ENCODE measurements at places on chromosomes 2 and 18.

GRCh38 chr2:211955648-211956047, 583.0 kb downstream of the ERBB4 start:
- DNase-seq, result no peak

- DNase-seq, result no peak
Observed at GRCh38 chr18:48003426-48004349, 73.2 kb upstream of the SMAD2 start.

DNA sequence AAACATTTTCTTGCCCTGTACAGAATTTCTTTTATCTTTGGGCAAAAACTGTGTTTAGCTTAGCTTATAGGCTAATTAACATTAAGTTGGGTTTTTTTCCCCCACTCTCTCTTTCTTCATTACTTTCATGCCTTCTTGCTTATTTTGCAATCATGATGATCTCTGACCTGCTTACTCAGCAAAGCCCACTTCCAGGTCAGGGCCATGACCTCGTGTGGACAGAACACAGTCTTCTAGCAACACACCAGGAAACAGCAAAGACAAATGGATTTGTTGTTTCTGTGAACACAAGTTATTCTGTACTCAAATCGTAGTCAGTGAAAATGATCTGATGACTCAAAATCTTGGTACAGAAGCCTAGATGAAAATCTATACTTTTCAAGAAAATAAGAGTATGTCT, 60.7 kb downstream of the SPATS2L start:
- no peak for DNase-seq

DNA sequence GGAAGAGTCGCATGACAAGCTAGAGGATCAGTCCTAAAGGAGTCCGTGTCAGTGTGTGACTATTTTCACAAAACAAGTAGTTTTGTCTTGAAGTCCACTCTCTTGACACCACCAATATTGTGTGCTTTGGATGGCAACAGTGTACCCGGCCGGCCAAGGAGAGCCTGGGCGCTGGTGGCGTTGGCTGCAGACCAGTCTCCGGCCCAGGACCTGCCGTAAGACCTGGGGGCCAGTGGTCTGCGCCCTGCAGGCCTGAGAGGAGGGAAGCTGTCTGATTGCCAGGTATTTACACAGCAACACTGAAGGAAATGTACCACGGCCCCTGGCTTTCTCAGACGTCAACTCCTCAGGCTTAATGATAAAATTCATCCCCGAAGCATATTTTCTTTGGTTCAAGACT, 472.4 kb upstream of the SALL3 start:
- no peak for DNase-seq

GRCh38 chr2:72293620-72294019, 146.0 kb upstream of the CYP26B1 start:
- no peak for DNase-seq

DNA sequence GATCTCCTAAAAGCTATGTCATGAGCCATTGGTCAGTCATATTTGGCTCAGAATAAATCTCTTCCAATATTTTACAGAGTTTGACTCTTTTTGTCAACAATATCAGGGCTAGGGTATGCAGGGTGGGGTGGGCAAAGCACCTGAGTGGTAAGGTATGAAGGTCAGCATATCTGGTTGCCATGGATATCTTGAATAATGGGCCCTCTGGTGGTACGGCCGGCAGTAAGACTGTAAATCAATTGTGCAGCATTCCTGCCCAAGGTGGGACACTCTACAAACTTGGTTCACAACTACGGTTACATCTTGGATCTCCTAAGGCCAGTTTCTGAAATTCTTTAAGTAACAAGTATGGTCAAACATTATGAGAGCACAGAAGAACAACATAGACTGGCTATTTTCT, 119.6 kb downstream of the SPOPL start:
- DNase-seq, result no peak

GRCh38 chr2:218904176-218904575, 23.5 kb downstream of the WNT10A start:
- no peak for DNase-seq

- no peak for DNase-seq
Observed at GRCh38 chr18:10020171-10020570, 106.4 kb downstream of the VAPA start.

DNA sequence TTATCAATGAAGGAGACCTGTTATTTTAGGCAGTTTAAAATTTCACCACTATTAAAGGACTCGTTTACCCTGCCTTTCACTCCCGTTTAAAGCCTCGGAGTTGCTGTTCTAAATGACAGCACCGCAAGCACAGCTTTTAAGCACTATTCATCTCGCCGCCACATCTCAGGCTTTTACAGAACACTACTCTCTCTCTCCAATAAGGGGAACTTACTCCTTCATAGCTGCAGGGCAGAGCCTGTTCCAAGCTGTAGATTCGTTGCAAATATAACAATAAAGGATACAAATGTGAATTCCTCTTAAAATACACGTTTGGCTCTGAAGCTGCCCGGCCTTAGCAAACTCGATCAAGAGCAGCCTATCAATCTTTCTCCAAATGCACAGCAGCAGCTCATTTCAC, 271.8 kb downstream of the ZNF521 start:
- DNase-seq, result no peak

DNA sequence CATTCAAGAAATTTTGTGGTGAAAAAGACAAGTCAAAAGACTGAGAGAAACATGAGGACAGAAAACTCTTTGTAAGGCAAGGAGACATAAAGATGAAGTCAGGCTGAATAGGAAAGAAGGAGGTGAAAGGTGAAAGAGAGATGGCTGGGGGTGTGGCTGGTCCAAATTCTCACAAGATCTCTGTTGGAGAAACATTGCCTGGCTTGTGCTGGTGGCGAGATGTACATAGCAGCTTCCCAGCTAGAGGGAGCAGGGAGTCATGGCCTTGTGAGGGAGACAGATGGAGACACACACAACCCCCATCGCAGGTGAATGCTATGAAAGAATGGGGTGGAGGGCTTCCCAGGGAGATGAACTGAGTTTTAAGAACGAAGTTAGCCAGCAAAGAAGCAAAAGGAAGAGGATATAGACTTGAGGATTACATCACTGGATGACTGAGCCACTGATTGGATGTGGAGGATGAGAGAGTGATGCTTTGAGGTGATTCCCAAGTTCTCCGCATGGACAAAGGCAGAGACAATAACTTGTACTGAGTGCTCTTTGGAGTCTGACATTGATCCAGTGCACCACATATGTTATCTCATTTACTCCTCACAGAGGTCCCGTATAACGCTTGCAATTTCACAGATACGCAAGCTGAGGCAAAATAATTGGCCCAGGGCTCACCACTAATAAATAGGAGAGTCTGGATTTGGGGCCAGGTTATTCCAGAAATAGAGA, 3.7 kb upstream of the EMX1 start:
- DNase-seq, result no peak

DNA sequence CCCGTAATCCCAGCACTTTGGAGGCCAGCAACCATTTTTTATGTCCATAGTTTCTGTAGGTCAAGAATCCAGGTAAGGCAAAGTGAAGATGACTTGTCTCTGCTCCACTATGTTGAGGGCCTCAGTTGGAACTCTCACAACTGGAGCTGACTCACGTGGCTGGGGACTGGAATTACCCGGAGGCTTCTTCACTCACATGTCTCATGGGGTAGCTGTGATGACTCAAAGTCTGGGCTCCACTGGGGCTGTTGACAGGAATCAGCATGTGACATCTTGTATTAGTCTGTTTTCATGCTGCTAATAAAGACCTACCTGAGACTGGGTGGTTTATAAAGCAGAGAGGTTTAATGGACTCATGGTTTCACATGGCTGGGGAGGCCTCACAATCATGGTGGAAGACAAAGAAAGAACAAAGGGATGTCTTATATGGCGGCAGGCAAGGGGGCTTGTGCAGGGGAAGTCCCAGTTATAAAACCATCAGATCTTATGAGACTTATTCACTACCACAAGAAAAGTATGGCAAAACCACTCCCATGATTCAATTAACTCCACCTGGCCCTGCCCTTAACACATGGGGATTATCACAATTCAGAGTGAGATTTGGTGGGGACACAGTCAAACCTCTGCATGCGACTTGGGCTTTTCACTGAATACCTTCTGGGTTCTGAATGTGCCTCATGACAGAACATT, 7.8 kb upstream of the PPP1R1C start:
- DNase-seq, result no peak

GRCh38 chr2:53018825-53019425, 748.7 kb upstream of the CHAC2 start:
- no peak for DNase-seq

DNA sequence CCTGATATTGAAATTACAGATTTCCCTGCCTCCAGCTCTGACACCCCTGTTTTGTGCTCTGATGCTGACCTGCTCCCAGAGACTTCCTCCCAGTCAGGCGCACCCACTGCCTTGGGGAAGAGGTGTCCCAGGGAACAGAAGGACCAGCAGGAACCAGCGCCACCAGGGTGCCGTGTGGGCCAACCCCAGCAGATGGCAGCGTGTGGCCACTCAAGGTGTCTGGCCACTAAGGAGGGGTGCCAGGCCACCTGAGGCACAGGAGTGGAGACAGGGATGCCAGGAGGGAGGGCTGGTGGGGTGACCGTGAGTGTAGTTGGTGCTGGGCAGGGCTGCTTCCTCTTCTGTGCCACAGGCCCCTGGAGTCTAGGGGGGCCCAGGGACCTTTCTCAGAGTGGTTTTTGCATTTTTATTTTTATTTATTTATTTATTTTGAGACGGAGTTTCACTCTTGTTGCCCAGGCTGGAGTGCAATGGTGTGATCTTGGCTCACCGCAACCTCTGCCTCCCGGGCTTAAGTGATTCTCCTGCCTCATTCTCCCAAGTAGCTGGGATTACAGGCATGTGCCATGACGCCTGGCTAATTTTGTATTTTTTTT, 56.0 kb downstream of the TEX44 start:
- DNase-seq, result no peak

GRCh38 chr2:180938451-180938850, 42.0 kb upstream of the UBE2E3 start:
- no peak for DNase-seq

DNA sequence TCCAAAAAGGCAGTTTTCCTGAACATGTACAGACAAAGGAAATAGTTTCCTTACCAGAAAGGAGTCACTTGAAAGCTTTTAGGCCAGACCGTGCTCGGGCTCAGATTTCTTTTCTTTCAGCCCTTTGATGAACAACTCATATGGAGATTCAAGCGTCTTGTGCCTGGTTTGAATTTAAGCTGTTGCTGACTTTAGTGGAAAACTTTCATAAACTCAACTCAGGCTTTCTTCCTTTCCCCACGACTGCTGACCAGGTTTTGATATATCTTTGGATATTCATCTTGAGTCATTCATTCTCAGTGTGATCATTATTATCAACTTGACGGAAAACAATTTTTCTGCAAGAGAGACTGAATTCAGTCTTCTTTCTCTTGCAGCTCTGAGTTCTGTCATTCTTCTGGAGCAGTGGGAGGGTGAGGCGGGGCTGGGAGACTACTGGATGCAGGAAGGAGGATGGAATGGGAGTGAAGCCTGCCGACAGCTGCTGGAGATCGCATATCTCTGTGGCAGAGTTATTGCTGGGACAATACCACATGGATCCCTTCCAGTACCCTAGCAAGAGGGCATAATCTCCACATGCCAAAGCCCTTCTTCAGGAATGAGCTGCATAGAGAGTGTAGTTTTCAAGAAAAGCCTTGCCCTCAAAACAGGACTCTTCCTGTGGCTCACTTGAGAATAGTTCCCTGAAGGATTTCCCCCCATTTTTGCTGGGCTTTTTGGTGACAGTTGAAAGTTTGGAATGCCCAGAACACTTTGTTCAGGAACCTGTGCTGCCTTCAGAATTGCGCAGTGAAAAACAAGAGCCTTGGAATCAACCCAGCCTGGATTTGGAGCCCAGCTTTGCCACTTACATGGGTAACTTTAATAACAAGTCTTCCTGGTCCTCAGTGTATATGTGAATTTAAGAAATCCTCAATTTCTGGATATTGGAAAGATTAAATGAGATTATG, 364.4 kb downstream of the ZNF521 start:
- DNase-seq, result no peak

GRCh38 chr2:11814979-11815510, 68.6 kb downstream of the LPIN1 start:
- no peak for DNase-seq

DNA sequence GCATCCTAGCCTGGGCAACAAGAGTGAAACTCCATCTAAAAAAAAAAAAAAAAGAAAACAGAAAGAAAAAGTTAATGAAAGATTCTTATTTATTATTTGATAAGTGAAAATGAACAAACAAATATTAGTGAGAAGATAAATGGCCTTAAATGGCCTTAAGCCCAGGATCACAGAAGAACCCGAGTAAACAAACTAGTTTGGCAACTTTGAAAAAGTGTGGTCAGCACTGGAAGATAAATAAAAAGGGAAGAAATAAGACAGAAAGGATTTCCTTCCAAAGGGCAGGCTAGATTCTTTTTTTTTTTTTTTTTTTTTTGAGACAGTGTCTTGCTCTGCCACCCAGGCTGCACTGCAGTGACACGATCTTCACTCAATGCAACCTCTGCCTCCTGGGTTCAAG, 692.4 kb downstream of the CPS1 start:
- DNase-seq, result no peak

DNA sequence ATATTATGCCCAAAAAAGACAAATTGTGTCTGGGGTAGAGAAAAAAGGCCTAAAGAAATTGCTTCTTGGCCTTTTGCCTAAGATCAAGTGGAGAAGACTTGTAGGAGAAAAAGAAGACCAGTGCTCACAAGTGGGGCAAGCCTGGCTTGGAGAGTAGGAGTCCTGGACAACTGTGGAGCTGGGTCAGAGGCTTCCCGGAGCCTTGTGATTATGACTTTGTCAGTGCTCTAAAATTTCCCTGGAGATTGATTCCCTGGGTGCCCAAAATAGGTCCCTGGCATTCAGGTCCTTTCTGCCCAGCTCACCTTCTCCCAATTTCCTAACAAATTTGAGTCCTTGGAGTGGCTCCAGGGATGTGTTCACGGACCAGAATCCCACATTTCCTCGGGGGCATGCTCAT, 787 bp upstream of the TRIM54 start:
- DNase-seq, result no peak

DNA sequence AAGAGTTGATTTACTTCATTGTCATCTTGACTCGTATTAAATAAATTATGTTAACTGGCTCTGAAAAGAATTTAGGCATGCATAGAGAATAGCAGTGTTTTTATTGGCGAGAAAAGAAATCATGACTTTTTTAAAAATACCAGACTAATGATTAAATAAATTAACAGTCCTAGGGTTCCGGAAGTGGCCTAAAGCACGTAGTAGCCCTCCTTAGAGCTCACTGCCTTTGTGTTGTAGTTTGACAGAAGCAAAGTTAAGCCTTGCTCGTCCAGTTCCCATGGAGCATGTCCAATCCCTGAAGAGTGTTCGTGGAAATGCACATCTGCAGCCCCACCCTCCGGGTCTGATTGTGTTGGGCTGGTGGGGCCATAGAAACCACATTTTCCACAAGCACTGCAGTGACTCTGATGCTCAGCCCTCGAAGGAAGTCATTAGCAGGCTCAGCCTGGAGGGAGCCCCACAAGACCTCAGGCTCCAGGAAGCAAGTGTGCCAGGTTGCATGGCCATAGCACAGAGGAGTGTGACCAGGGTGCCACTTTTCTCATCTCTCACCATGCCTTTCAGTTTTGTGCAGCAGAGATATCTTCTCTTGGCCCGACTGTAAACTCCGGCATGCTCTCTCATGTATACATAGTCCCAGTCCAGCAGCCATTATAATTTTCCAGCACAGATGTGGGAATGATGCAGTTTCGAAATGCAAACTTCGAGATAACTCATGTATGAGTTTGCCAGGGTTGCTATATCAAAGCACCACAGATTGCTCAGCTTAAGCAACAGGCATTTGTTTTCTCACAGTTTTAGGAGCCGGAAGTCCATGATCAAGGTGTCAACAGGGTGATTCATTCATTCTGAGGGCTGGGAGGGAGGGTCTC, 188.6 kb upstream of the SH3BP4 start:
- DNase-seq, result no peak
